ENCODE measurements at places on chromosomes 2 and 18. TPM values are rescaled to one million over a fixed set of nuclear protein-coding genes. Genes with fewer than 3 reads are reported as not detected.

PRSS56 gene
- total RNA-seq: not detected

MROH2A gene
- total RNA-seq: 2.3 TPM

HJURP gene
- total RNA-seq: 1.7 TPM

ELOA2 gene
- 0.28 TPM for total RNA-seq

IL36RN gene
- total RNA-seq: not detected

LMAN2L gene
- total RNA-seq: 26.1 TPM

NTSR2 gene
- not detected for total RNA-seq

RUFY4 gene
- 0.27 TPM for total RNA-seq

FEV gene
- 25.9 TPM for total RNA-seq
